Hindlimb muscle (tissue), 1 donor: ENCODE measurements at places on chromosomes 3 and 15. TPM values are rescaled to one million over a fixed set of nuclear protein-coding genes. Genes with fewer than 3 reads are reported as not detected.

PAQR5 gene
- 0.72 TPM for polyA plus RNA-seq

DNA sequence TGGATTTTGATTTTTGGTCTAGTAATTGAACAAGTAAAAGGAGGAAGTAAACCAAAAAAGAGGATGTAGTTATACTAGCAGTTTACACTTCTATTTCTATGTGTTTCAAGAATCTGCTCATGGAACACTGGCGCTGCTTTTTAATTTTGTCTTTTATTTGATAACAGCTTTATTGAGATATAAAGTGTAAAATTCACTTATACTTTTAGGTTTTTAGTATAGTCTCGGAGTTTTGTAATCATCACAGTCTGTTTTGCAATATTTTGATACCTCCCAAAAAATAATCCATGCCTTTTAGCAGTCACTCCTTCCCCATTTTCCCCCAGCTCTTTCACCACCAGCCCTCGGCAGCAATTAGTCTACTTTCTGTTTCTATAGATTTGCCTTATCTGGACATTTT lies 18.0 kb downstream of the UBE2E2 start:
- DNase-seq: no peak

DNA sequence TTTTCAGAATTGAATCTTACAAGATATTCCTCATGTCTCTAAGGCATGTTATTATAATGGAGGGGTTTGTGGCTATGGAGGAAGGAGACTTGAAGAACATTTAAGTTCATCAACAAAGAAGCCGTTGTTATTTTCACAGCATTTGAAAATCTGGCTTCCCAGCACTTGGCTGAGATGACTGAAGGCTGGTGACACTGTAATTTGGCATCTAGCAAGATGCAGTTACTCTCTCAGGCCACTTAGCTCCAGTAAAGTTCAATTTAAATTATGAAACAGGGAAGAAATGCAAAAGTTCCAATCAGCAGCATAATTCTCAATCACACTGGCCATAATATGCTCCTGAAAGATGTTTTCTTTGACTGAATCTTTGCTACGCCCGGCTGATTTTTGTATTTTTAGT lies 139.4 kb upstream of the NUDT16 start:
- no peak for DNase-seq

DNA sequence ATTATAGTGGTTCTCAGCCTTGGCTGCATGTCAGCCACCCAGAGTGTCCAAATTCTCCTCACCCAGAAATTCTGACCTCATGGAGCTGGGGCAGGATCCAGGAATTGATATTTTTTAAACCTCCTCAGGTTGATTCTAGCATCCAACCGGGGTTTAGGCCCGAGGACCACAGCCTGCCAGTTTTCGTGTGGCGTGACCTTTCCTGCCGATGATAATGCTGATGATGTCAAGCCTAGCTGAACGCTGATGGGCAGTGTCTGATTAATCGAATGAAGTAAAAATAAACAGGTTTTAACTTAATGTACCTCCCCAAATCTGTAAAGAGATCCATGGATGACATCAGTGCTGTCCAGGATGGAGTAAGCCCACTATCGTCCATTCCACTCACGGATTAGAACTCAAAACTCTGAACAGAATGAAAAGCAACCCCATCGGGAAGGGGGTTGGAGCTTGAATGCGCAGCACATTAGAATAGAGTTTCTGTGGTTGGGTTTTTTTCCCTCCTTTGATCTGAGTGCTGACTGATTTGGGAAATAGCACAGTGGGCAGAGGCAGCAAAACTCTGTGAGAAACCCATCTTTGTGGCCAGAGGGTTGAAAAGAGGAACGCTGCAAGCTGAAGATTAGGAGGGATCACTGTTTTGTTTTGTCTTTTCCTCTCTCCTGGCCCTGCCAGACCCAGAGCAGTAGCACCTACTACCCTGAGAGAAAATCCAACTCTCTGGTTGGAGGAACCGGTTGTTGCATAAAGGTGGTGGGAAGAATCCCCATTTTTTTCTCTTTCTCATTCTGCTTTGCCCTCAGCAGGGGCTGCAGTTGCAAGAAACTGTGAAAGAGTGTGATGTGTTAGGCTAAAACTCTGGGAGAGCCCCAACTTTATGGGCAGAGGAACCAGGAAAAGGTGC lies 153.9 kb downstream of the APBA2 start:
- no peak for DNase-seq

- DNase-seq: no peak
Observed at GRCh38 chr15:39165020-39165706, 415.7 kb upstream of the THBS1 start.

DNA sequence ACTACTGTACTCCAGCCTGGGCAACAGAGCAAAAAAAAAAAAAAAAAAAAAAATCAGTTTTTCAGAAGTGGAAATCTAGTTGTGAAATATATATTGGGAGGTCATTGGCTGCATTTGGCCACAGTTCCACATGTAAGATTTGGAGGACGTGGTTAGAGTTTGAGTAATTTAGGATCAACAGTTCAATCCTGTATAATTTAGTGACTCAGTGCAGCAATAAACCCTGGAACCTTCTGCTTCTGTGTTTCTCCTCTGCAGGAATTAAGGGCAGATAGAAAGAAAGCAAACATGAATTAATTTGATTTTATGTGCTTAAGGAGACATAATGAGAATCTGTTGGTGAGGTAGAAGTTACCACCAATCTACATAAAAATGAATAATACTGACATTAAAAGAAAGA lies 347.0 kb downstream of the PTPRG start:
- DNase-seq: no peak
